Hematopoietic multipotent progenitor cell treated with erythropoietin and hydrocortisone succinate and interleukin-3 and kit ligand, for 17 days (in vitro differentiated cells): ENCODE measurements at places on chromosomes 7 and 10.

GRCh38 chr7:41977151-41977651 is 259.8 kb downstream of the GLI3 start:
- no peak for DNase-seq

- DNase-seq, result no peak
Observed at GRCh38 chr10:8527773-8528172, 473.3 kb downstream of the GATA3 start.

DNA sequence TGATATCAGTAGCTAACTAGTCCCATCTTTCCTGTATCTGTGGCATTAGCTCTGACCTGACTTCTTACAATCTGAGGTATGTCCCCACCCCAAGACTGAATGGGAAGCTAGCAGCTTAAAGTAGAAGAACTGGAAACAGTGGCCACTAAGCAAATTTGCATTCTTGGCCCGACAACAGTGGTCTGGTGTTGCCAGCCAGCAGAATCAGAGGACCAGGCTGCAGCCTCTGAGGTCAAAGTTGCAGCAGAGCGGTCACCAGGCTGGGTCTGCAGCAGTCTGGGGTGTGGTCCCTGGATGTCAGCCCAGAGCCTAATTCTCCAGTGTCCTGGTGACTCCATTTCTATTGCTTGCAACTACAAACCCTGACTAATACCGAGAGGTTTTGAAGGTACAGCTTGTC is 26.3 kb downstream of the FAM107B start:
- no peak for DNase-seq

GRCh38 chr10:89369156-89370105 is 8.4 kb upstream of the IFIT1B start:
- peak; percentile 61 for DNase-seq

DNA sequence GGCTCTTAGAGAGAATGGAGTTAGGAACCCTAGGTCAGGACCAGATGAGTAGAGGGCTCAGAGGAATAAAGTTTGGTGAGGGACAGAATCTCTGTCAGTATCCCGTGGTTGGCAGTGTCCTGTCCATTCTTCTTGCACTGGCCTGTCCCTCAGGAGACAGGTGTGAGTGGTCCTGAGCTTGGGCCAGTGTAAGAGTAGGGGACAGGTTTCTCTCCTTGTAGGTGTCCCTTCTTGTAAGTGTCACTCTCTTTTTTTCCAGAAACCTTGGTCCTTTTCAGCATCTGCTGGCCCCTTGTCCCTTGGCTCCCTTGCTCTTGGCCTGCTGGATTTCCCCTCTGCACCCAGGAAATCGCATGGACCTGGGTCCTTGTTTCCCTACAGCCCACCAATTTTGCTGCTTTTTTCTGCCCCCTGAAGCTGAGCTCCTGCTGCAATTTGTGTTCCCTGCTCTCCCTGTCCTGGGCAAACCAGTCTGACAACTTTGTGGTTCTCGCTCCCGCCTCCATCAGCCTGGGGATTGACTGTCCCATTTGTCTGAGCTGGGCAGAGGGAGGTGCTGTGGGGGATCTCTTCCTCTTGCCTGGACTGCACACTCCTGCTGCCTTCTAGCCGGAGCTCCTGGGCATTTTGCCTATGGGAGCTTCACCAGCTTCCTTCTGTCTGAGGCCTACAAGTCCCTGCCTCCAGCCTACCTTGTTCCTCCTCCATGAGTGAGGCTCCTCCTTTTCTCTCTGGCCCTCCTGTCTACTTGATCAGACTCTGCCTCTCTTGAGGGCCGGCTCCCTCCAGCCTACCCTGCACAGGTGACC is 6.5 kb downstream of the TSPAN14 start:
- DNase-seq, result no peak

- no peak for DNase-seq
Observed at GRCh38 chr10:73413108-73413527, 740 bp downstream of the ANXA7 start.

DNA sequence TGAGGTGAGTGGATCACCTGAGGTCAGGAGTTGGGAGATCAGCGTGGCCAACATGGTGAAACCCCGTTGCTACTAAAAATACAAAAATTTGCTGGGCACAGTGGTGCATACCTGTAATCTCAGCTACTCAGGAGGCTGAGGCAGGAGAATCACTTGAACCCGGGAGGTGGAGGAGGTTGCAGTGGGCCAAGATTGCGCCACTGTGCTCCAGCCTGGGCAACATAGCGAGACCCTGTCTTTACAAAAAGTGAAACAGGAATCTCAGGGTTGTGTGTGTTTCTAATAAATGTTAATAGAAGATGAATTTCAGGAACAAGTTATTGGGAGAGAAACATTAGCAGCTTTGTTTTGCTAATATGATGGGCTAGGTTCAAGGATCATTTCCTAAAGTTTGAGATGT is 19.9 kb downstream of the PPP2R2D start:
- no peak for DNase-seq

- no peak for DNase-seq
Observed at GRCh38 chr10:71125749-71126107, 86.6 kb upstream of the UNC5B start.
